Activated CD4-positive, alpha-beta T cell treated with anti-CD3 and anti-CD28 coated beads for 36 hours (primary cell): ENCODE measurements at places on chromosomes 1 and 21.

- DNase-seq: no peak
Observed at GRCh38 chr1:208809876-208810275, 565.7 kb upstream of the PLXNA2 start.

DNA sequence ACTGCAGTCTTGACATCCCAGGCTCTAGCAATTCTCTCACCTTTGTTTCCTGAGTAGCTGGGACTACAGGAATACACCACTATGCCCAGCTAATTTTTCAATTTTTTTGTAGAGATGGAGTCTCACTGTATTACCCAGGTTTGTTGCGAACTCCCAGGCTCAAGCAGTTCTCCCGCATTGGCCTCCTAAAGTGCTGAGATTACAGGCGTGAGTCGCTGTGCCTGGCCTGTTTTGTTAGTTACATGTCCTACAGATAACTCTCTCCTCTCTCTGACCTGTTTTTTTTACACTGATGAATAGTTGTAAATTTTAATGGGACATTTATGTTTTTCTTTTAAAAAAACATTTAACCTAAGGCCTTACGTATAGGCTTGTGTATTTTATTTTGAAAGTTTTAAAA, 19.8 kb downstream of the PTBP2 start:
- DNase-seq: no peak

DNA sequence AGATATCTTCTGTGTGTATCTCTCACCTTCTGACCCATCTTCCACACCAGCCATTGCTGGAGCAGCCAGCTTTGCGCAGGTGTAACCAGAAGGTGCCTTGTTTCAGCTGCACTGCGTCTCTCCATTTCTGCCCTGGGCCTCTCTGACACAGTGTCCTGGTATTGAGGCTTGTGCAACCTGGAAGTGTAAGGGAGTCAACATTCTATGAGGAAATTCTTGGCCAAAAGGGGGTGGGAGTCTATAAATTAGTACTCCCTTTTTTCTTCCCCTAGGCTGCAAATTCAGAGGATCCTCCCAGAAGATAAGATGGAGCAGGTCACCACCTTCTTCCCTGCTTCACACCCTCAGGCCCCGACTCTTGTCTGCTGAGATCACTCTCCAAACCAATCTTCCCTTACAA, 109.1 kb downstream of the MRPS6 start:
- DNase-seq: no peak

DNA sequence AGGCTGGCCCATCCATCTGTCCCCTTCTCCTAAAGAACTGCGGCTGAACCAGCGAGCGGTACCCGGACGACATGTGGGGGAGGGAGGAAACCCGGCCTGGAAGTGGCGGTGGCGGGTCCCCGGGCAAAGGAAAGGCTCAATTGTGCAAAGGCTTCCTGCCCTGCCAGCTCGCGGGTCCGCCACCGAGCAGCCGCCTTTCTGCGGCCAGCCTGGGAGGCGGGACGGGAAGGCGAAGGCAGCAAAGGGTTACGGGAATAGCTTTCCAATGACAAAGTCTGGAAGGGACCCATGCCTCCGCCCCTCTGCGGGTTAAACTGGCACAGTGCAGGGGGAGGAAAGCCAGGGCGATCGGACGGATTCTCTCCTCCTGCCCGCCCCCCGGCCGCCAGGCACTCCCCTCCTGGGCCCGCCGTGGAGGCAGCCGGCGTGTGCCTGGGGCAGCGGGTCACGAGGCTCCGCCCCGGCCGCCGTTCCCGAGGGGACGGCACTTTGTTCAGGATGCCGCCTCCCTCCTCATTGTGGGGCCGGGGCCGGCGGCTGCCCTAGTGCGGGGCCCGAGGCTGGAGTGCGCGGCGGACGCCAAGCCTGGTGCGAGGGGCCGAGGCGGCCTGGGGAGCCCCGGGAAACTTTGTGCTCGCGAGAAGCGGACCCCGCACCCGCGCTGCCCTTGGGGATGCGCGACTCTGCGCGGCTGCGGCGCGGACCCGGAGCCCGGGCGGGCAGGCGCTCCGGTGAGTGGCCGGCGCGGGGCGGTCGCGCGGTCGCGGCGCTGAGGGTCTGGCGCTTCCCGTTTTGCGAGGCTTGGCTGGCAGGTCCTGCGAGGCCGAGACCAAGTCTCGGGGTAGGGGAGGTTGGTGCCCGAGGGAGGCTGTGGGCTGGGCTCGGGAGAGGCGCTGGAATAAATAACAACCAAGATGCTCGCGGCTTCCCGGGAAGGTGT, at the start of gene NAV1:
Gene NAV1, plus strand, starts transcription at position 516 of the 940 bp plus-strand sequence. CDS start 83,758 bp downstream, outside the sequence.
- DNase-seq: peak; percentile 15

DNA sequence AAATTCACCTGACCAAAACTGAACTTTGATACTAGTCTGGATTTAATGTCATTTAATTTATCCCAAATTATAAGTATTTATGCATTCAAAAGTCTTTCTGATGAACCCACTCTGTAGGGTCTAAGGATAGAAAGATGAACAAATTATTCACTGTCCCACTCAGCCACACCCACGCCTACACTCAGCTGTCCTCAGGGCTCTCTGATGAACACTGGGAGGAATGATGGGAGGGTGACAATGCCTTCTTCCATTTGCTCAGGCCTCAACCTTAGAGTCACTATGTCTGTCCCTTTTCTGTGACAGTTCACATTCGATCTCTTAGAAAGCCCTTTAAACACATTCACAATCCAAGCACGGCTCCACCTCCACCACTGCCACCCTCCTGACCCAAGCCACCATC, 41.8 kb downstream of the KCNJ6 start:
- DNase-seq: no peak
